Stimulated activated CD4-positive, alpha-beta T cell treated with anti-CD3 and anti-CD28 coated beads, Interleukin-12 subunit alpha, Interleukin-12 subunit beta, amount 100 ng/mL, for 4 hours (primary cell): ENCODE measurements at places on chromosomes 7 and 10.

DNA sequence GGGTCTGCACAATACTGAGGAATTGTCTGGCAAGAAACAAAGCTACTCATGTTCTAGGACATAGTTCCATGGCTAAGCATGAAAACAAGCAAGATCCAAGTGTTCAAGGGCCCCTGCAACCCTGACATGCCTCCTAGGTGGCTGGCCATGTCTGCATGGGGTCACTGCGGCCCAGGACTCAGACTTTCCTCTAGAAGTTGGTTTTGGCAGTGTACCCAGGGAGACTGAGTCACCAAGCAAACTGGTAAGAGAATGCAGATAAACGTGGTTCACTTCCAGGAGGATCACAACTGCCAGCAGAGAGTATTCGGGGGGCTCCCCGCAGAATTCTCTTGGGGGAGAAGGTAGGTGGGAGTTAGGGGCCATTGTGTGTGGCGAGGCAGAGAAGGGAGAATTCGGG, 7.4 kb upstream of the PFKFB3 start:
- DNase-seq = no peak

DNA sequence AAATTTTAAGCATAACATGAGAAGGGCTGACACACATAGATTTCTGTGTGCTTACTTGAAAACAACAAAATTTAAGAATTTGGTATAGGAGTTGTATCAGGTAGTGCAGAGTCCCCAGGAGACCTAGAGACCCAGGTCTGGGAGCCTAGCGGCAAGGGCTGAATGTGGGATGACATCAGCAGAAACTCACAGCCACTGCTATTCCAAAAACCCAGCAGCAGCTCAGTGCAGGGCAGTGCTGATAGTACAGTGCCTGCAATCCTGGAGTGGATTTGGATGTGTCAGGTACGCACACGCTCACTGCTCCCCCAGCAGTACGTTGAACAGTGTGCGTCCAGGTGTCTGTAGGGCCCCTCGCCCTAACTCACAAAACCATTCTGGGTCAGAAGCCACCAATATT, 87.1 kb downstream of the EGFR start:
- DNase-seq = no peak

GRCh38 chr7:28572321-28573058, 160.2 kb downstream of the CREB5 start:
- DNase-seq = no peak

GRCh38 chr10:69438536-69439349, 12.5 kb upstream of the TSPAN15 start:
- no peak for DNase-seq

GRCh38 chr10:22723343-22723779, 9.0 kb upstream of the PIP4K2A start:
- DNase-seq = no peak

DNA sequence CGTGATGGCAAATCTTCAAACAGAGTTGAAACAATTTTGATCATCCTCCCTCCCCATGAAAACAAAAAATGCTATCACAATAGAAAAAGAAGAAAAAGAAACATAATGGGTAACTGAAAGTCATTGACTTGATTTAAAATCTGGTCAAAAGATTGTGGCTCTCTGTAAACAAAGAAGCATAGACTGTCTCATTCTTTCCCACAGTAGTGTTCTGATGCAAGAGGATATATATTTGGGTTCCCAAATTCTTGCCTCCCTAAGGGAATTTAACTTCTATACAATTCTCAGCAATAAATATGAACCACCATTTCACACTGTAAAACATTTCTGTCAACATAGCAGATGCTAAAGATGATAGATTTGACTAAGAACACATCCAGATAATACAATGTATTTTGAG, 32.8 kb upstream of the MEOX2 start:
- DNase-seq = no peak

GRCh38 chr10:5670662-5671375, 4.4 kb upstream of the ASB13 start:
- DNase-seq = no peak

DNA sequence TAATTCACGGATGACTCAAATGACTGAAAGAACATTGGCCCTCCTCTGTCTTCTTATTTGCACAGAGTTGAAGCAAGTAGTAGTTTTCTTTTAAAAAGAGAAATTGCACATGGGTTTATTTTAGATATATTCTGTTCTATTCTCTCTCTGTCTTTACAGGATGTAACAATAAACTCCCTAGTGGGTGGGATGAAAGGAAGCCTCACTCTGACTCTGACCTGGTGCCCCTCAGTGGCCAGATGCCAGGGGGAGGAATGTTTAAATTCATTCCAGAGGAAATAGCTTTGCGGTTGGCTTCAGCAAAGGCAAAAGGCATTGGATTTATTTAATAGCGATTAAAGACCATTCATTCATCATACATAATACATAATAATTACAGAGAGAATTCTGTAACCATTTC, 156.4 kb upstream of the MTPN start:
- DNase-seq = no peak

DNA sequence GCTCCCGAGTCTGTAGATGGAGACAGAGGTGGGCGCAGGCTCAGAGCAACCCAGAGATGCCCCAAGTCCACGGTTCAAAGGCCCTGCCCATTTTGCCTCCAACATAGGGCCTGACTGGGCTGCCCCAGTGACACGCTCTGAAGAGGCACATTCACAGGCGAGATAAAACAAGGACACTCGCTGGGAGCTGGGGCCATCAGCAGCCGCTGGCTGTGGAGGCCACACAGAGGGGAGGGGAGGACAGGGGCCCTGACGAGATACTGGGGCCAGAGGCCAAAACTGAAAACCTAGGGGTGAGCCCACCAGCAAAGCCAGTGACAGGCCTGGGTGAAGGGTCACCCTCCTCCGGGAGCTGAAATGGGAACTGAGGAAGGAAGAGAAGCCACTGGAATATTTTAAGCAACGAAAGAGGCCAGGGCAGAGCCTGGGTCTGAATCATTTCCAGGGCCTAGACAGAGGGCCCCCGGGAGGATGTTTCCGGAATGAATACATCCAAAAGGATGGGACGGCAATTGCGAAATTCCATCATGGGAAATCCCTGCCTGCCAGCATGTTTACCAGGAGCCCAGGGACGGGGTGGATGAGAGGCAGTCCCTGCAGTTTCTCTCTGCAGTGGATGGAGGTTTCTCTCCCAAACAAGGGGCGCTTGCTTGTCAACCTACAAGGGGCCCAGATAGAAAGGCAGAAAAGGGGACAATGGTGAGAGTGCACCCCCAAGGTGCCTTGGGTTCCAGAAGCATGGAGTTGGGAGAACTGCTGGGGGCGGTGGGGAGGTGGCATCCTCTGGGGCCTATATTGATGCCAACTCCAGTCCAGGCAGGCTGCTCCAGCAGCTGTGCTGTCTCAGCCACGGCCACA, 29.0 kb upstream of the HSPA12A start:
- no peak for DNase-seq

DNA sequence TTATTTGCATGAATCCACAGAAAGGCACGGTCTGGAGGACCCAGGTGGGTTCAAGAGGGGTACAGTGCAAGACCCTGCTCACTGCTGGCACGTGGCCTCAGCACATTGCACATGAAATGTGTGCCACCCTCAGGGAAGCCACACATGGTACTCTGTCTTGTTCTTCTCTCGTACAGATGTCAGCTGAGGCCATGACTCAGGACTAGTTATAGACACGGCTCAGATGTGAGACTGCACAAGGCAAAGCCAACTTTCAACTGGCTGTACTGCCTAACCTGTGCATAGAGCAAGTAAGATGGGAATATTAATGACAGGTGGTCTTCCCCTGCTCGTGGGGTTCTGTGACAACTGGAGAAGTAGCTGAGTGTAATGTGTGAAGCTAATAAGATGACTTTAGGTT, 249.4 kb upstream of the CTBP2 start:
- no peak for DNase-seq

- DNase-seq = no peak
Observed at GRCh38 chr10:110360857-110361474, 56.2 kb upstream of the SMNDC1 start.

DNA sequence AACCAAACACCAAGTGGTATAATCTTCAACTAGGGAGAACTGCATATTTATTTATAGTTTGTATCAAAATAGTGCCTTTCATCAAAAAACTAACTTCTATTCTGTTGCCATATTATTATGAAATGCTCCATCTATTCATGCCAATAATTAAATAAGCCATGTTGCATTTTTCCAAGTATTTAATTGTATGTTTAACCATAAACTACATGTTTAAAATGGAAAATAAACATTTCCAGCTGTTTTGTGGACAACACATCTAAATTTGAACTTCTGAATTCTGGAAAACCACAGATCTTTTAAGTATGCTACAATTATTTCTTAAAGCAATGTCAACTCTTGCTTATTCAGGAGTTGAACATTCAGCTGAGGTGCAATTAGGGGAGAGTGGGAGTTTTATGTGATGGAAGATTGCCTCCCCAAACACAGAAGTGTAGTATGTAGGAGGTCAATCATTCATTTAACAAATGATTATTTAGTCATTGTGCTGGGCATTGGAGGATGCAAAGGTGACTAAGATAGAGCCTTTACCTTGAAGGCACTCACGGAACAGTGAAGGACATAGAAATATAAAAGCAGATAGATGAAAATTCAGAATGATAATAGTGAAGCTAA, 80.7 kb upstream of the PPP1R3C start:
- DNase-seq = no peak

DNA sequence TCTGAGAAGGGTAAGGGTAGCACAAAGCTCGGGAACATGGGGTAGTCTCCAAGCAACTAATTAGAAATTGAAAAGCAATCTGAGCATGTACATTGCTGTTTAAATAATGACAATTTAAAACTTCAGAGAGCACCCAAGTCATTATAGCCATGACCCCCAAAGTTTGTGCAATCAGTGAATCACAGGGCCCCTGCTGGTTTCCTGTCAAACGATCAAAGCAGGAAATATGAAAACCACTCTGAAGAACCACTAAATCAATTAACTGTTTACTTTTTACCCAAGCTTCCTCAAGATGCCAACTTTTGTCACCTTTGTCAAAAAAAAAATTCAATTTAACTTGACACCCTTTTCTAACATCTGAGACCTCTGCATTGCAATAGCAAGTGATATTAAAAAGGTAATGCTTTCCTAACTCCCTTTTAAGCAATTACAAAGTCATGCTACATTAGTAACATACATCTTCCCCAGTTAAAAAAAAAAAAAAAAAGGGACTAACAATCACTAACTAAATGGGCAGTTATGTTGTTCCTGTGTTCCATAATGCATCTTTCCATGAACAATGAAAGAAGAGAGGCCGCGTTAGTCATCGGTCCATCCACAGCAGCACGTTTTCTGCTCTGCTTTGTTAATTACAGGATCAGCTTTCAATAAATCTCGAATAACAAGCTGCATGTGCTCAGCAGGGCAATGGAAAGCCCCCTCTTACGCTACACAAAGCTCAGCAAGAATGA, 80.6 kb downstream of the ETV1 start:
- no peak for DNase-seq

- no peak for DNase-seq
Observed at GRCh38 chr10:3464760-3465405, 292.3 kb upstream of the PITRM1 start.

- DNase-seq = no peak
Observed at GRCh38 chr10:133461027-133461426, 7.3 kb downstream of the SCART1 start.

- no peak for DNase-seq
Observed at GRCh38 chr7:4265676-4266075, 416.4 kb upstream of the FOXK1 start.
